ENCODE measurements at places on chromosomes 5 and 9. TPM values are rescaled to one million over a fixed set of nuclear protein-coding genes. Genes with fewer than 3 reads are reported as not detected.

DNA sequence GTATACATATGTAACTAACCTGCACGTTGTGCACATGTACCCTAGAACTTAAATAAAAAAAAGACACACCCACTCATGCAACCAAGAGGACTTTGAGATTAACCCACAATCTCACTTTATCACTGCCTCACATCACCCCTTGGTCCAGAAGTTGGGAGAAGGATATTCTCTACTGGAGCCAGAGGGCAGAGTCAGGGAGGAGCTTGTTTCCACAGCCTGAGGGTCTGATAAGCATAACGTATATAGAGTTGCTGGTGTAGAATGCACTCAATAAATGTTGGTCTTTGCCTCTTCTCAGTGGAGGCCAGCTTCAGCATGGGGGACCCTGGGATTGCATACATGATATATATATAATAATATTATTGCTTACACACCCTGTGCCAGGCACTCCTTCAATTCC lies 10.1 kb downstream of the KCNV2 start:
- DNase-seq: no peak

ACOT12 gene
- not detected for total RNA-seq

DNA sequence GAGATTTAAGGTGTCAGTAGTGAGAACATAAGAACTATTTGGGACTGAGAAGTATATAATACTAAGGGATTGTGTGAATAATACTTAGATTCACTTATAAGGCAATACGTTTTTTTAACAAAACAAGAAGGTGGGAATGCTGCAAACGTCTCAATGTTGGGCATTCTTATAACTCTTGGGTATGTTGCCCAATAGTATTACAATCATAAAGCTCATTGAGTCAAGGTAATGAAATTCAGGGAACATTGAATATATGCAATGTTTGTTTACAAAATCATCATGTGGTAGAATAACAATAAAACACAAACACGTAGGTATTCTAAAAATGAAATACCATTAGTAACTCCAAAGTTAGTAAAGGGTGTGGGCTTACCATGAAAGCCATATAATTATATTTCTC lies 400.7 kb downstream of the KIAA0825 start:
- no peak for DNase-seq

GRCh38 chr5:176869501-176870109 lies 29.5 kb downstream of the HK3 start:
- no peak for DNase-seq

DNA sequence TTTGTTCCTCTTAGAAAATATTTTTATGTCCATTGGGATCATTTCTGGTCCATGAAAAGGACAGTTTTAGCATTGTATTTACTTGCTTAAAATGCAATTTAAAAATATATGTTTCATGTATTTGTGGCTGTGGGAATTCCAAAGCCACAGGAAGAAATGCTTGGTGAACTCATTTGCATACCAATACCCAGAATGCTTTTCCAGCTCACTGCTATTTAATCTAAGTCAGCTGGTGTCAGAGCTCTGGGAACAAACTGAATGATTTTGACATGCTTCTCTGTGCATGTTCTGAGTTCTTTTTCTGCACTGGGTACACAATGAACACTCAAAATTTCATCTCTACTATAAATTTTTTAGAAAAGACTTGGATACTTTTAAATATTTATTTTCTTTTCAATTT lies 482.8 kb upstream of the ARRDC3 start:
- DNase-seq: no peak

GRCh38 chr5:41252036-41252435 lies 38.7 kb upstream of the C6 start:
- DNase-seq: no peak

DNA sequence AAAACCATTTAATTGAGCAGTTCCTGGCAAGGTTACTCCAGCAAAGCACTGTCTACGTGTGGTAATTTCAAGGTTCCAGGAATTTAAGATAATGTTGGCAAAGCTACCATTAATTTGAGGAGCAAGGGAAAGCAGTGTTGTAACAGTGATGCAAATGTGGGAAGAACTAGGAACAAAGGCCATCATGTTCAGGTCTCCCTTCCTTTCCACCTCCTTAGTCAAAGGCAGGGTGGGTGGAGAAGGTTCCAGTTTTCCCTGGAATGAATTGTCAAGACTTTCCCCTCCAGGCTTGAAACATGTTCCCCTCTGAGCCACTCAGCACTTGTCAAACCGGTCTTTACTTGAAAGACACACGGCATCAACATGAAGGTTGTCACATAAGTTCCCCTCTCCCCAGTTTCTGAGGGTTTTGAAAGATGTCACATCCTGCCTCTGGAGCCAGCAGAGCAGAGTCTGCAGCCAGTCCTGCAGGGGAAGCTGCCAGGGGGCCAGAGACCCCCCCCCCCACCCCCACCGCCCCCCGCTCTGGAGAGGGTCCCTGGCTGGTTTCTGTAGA lies 226.0 kb downstream of the GAS1 start:
- DNase-seq: no peak

DNA sequence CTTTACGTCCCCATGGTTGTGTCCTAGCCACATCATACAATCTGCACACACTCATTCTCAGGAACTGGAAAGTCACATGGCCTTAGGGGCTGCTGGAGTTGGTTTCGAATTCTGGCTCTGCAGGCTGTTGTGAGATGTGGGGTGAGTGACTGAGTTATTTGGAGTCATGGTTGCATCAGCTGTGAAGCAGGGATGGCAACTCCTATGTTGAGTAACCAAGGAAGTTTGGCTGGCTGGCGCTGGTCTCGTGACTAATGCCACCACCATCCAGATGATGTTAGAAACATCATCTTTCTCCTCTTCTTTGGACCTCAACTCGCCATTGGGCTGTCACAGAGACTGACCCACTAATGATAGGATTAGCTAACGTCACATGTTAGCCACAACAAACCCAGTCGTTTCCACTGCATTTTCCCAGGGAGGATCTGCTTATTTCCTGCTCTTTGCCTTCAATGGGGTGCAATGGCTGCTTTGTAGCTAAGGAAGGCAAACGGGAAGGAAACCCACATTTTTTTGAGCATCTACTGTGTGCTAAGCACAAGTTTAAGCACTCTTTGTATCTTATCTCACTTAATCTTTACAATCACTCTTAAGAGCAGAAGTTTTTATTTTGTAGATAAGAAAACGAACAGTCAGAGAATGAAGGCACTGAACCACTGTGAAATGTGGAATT lies 78.1 kb upstream of the UBTD2 start:
- no peak for DNase-seq

Measured in esophagus muscularis mucosa (tissue), 4 donors.